Inflammatory macrophage (primary cell): ENCODE measurements at places on chromosomes 11 and 22.

GRCh38 chr11:33982661-33983060, 68.9 kb upstream of the CAPRIN1 start:
- no peak for DNase-seq

DNA sequence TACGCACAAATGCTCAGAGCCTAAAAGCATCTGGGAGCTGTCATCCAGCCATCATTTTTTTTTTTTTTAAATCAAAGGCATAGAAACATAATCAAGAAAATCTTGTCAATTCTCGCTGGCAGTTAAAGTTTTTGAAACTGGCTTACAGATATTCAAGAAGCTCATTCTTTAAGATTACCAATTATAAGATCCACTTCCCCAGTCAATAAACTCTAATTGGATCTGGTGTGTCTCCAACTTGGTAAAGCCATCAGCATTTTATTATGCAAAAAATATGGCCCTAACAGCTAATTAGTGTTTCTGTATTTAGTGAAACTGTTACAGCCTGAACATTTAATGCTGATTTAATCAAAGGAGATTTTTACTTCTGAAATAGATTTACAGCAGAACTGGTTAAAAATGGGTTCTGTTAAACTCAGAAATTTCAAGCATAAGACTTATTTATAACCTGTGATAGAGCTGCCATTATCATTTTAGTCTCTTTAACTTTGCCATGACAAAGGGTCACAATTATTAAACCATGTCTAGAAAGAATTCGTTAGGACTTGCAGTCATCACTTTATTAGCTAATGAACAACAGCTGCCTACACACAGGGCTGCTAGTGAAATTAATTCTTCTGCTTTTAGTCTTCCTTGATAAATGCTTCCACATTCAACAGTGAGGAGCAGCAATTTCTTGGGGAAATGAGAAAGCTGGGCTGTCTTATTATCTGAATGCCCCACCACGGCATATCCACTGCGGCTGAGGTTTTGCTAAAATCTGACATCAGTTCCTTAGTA, 176.4 kb upstream of the PITPNB start:
- DNase-seq = no peak

- peak; percentile 23 for DNase-seq
These were observed 32.0 kb upstream of the LRRC32 start for GRCh38 chr11:76702336-76703128.

GRCh38 chr22:27310966-27311697, 490.4 kb downstream of the MN1 start:
- no peak for DNase-seq

DNA sequence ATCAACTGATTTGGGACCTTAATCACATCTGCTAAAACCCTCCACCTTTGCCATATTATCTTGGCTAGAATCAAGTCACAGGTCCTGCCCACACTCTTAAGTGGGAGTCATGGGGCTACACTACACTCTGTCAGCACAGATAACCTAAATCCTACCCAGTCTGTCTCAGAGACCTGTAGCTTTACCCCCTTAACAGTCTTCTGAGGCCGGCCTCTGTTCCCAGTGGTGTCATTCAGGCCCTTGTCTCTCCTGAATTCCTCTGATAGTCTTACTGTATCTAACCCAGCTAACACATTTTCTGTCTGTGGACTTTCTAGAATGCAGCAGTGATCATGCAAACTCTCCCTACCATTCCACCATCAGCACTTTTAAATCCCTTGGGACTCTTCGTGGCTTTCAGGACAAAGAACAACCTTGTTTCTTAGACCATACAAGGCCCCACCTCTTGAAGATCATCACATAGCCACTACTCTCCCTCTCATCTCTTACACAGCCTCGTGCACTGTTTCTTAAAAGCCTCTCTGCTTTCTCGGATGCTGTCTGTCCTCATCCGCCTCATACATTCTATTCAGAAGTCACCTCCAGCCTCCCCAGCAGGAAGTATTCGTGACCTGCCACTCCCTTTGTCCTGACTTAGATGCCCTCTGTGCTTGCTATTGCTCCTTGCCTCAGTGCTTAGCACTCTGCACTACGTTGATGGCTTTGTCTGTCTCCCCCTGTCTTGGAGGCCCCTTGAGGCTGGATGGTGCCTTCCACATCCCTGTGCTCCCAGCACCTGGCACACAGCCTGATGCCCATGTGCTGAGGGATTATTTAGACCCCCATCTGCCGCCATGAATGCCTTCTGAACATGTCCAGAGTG, 57.9 kb downstream of the PANX1 start:
- DNase-seq = no peak

- no peak for DNase-seq
These were observed 83.9 kb downstream of the OTOG start for GRCh38 chr11:17630936-17631335.

- no peak for DNase-seq
These were observed 130.1 kb upstream of the ZC3H12C start for GRCh38 chr11:109963101-109963500.

GRCh38 chr11:13210424-13210823, 67.2 kb upstream of the BMAL1 start:
- peak; percentile 64 for DNase-seq

DNA sequence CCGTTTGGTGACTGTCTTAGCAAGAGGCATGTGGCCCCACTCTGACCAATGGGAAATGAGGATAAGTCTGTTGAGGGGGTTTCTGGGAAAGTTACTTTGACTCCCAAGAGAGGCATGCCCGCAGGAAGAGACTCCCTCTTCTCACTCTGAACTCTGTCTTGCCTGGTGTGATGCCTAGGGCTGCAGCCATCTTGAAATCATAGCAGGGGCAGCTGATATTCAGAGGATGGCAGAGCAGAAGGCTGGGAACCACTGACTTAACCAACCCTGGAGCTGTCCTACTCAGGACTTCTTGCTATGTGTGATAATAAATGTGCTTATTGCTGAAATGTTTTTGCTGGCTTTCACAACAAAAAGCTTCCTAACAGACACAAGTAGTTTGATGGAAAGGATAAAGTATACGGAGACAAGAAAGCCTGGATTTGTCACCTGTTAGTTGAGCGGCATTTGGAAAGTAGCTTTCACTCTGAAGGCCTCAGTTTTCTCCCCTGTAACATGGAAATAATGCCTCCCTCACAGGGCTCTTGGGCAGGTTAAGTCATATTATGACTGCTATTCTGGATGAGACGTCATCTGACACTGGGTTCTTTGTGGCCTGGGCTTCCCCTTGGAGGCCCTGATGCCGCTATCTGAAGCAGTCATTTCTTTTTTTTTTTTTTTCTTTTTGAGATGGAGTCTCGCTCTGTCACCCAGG, 128.5 kb downstream of the CEP164 start:
- no peak for DNase-seq
